ENCODE measurements at places on chromosomes 3 and 15.

- DNase-seq: no peak
Observed at GRCh38 chr3:56125358-56126005, 342.8 kb downstream of the ERC2 start.

GRCh38 chr3:150265305-150265704, 142.8 kb upstream of the TSC22D2 start:
- no peak for DNase-seq

DNA sequence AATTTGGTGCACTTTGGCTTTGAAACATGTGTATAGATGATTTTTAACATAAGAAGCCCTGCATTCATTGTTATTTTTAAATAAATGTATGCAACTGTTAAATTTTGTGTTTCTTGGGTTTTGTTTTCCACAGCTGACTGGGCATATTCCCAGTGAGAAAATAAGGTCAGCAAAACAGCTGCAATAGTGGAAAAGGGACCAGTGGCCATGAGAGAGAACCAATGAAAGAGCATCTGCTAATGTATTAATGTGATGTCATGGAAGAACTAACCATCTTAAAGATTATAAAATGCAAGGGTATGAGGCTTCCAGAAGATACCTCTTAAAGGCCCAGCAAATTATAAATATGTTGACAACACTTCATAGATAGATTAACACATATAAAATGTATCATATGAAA, 31.0 kb upstream of the KBTBD12 start:
- no peak for DNase-seq

DNA sequence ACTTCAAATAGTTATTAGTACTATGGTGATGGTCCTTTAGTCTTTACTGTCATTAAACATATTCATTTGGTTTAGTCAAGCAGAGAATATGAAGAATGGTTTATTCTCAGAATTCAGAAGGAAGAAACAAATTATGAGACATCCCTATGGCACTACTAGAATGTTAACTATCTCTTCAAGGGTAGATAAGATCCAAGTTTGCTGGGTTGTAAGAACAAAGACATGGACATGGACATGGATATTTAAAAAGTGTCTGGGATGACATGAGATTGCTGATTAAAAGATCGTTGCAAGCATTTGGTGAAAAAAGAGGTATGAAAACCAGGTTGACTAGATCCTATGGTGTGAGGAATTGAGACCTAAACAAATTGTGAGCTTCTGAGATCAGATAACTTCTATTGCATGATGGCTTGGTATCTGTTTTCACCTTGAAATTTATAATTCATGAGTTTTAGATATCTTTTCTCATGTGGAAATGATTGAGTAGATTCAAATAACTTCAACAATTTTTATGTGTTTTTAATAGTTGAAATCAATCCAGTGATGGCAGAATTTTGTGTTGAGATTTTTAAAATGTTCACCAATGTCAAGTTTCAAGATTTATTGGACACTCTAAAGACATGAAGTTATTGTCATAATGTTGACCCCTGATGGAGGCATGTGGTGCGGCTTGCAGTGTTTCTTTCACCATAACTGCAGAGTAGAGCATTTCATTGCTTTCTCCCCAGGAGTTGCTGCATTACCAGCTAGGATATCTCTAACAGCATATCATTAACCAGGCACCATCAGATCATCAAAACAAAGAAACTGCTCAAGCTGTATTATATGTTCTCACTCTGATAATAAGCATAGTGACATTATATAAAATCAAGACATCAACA, 72.6 kb downstream of the NAALADL2 start:
- DNase-seq: no peak

- no peak for DNase-seq
Observed at GRCh38 chr3:12400616-12401194, 83.6 kb upstream of the TSEN2 start.

DNA sequence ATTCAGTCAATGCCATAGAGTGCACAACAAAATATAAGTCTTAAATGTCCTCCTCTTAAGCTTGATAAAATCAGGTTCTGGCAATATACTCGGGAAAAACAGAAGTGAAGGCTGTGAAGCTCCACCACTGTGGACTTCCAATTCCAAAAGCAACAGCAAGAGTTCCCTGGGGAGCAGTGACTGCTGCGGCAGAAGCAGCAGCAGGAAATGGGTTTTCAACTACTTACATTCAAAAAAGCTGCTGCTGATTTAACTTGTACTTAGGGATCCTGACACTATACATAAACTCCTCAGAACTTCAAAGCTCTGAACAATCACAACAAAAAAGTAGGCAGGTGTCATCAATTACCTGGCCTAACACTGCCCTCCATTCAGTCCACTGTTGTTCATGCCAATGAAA, 4.7 kb downstream of the CEP152 start:
- no peak for DNase-seq

DNA sequence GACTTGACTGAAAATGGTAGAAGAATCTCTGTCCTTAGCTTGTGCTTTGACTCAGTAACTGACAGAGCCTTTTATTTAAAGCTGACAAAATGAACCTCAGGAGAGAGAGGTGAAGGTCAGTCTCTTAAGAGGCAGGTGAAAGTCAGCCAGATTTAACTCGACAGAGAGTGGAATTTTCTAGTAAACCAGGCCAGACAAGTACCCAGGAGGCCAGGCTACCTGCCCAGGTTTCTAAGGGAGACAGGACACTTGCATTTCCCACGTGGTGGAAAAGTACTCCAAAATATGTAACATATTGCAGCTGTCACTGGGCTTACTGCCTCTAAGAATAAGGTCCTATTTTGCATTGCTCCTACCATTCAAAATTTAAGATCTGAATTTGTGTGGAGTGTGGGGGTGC, 167.9 kb downstream of the FMN1 start:
- no peak for DNase-seq

GRCh38 chr15:100116416-100117190, 225.2 kb downstream of the ADAMTS17 start:
- DNase-seq: no peak

DNA sequence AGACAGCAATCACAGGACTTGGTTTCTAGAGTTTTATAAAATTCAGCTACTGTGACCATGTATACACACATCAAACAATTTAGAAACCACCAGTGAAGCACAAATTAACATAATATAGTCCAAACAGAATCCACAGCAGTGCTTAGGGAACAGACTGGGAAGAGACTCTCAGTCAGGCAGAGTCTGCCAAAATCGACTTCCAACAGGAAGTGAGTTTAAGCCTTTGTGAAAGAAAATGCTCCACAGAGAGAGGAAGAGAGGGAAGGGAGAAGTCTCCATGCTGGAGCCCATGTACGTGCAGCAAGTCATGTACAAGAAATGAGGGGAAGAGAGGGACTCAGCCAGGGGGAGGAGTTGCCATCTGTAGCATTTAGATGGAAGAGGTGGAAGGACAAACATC, 172.6 kb downstream of the IL5RA start:
- no peak for DNase-seq

GRCh38 chr3:104646196-104646595, 720.5 kb upstream of the ALCAM start:
- no peak for DNase-seq

DNA sequence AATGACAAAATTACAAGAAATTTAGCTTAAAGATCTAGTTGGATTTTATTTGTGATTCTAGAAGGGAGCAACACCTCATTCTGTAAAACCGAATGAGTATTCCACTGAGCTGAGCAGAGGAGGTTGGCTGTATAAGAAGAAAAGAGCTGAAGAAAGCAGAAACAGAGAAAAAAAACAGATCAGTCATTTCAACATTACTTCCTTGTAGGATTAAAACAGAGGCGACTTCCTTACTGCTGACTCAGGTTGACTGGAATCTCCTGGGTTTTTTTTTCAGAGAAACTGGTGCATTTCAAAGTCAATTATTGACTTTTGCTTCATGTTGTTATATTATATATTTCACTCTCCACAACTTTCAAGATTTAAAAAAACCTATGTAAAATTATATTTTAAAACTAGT, 368.1 kb upstream of the UBE2E2 start:
- no peak for DNase-seq

GRCh38 chr15:60536314-60536713, 57.4 kb upstream of the ICE2 start:
- DNase-seq: no peak

DNA sequence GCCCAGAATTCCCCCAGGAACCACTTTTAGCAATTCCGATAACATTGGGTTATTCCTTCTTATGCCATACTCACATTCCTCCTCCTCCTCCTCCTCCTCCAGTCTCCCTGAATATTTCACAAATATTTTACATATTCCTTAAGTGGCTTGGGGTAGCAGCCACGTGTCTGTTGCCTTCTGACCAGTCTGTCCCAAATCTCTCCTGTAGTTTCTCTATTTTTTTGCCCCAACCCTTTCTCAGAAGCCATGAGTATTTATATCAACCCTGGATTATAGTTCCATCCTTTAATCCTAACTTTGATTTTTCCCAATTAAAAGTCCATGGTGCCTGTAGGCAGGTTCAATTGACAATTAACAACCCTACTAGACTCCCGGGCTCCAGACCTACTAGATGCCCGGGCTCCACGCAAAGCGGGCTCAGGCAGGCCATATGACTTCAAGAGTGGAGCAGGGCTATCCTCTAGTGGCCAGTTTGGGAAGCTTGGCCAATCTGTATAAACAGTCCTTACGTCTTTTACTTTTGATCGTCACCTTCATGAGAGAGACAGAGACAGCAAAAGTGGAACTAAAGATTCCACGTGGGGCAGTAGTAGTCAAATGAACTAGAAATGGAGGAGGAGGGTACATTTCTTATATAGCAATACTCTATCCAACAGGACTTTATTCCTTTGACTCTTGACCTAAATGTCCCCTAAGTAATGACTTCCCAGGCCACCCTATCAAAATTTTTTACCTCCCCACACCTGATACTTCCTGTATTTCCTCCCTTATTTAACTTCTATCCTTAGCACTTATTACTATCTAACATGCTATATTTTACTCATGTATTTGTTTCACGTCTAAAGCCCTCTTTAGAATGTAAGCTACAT, 69.7 kb downstream of the USF3 start:
- no peak for DNase-seq

DNA sequence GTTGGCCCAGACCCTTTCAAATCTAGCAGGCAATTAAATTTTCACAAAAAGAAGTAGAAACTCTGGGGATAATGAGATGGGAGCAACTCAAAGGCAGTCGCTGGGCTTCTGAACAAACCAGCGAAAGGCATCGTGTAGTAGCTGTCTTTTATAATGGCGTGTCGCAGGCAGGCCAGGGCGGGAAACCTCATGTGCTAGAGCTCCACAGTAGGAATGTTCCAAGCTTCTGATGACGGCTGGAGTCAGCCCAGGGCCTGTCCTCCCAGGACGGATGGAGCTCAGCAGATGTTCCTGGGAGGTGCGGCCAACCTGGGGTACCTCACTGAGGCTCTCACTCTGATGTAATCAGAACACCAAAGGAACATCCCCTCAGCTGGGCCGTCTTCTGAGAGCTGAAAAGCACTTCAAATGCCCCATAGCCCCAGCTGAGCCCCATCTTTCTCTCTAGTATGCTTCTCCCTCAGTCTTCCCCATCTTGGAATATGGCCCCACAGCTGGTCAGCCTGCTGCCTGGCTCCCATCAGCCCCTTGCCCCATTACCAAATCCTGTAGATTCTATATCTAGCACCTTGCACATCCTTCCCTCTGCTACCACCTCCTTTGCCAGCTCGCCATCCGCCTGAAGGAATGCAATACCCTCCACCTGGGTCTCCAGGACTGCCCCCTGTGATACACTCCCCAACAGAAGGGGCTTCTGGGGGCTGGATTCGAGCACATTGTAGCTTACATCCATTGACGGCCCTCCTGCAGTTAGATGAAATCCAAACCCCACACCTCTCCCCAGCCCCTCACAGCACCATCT, 54.9 kb upstream of the ATP2B2 start:
- DNase-seq: no peak

DNA sequence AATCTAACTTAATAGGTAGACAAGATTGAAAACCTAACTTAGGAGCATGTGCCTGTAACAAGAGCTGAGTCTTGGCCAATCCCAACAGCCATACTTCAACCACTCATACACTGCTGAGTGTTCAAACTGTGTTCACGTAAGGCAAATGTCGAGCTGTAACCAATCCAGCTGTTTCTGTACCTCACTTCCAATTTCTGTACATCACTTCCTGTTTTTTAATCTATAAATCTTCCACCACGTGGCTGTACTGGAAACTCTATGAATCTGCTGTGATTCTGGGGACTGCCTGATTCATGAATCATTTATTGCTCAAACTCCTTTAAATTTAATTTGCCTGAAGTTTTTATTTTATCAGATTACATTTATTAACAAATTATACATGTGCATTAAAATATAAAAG, 44.6 kb upstream of the NEDD4 start:
- no peak for DNase-seq

DNA sequence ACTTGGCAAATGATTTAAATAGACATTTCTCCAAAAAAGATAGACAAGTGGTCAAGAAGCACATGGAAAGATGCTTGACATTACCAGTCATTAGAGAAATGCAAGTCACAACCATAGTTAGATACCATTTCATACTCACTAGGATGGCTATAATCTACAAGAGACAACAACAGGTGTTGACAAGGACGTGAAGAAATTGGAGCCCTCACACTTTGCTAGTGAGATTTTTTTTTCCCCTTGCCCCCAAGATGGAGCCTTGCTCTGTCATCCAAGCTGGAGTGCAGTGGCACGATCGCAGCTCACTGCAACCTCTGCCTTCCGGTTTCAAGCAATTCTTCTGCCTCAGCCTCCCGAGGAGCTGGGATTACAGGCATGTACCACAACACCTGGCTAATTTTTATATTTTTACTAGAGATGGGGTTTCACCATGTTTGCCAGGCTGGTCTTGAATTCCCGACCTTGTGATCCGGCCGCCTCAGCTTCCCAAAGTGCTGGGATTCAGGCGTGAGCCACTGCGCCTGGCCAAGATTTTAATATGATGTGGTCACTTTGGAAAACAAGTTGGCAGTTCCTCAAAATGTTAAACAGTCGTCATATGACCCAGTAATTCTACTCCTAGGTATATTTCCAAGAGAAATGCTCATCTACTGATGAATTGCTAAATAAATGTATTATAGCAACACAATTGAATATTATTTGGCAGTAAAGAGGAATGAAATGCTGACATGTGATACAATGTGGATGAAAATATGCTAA, 103.3 kb downstream of the ATG7 start:
- no peak for DNase-seq

GRCh38 chr15:91426412-91426811, 326.4 kb downstream of the SV2B start:
- no peak for DNase-seq

- DNase-seq: no peak
Observed at GRCh38 chr15:79009379-79009778, 64.5 kb upstream of the CTSH start.

- no peak for DNase-seq
Observed at GRCh38 chr15:39874890-39875549, 45.0 kb downstream of the GPR176 start.

DNA sequence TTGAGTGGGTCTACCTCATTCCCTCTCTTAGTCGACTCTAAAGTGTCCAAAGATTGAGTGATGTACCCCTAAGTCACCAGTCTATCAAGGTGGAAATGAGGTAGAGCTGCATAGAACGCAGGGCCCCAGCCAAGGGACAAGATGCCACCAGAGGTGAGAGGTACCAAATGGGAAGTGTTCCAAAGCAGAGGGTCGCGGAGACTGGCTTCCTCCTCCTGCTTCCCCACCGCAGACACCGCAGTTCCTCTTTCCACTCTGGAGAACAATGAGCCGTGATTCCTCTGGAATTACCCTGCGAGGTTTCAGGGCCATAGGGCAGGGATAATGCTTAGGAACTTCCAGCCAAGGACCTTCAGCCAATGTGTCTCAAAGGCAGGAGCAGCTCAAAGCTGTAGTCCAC, 55.8 kb downstream of the DAPK2 start:
- DNase-seq: no peak
